ENCODE measurements at places on chromosomes 7 and 10.
A peak's percentile ranks its signal among the peaks of the same experiment; 100 is the strongest.

- H3K27me3 ChIP-seq, result no peaks in the 10 kb centered on the region
- DNase-seq, result no peak
- no peak overlapping the region for H3K4me3 ChIP-seq
- peaks cover 13% of the 10 kb centered on the region for H3K36me3 ChIP-seq
- H3K27ac ChIP-seq, result no peak overlapping the region
- H3K4me1 ChIP-seq, result peaks cover 3% of the 10 kb centered on the region
Measured at GRCh38 chr10:114544045-114544659, 113.9 kb downstream of the ABLIM1 start.

DNA sequence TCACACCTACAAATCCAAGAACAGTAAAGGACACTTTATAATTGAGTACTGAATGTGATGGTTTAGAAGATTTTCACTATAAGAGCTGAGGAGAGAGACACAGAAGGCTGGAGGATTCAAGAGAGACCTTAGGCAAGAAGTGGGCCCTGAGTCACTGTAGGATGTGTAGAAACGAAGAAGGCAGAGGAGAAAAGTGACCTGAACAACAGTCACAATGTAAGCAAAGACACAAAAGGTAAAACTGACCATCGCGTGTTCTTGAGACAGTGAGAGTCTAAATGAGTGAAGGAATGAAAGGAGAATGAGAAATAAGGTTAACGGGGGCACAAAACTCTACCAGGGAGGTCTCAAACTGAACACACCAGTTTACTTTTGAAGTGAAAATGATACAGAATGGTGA lies 298.2 kb upstream of the LRGUK start:
- no peak for DNase-seq
- no peak overlapping the region for H3K4me3 ChIP-seq
- no peak overlapping the region for H3K27ac ChIP-seq
- no peaks in the 10 kb centered on the region for H3K4me1 ChIP-seq
- no peaks in the 10 kb centered on the region for H3K27me3 ChIP-seq

DNA sequence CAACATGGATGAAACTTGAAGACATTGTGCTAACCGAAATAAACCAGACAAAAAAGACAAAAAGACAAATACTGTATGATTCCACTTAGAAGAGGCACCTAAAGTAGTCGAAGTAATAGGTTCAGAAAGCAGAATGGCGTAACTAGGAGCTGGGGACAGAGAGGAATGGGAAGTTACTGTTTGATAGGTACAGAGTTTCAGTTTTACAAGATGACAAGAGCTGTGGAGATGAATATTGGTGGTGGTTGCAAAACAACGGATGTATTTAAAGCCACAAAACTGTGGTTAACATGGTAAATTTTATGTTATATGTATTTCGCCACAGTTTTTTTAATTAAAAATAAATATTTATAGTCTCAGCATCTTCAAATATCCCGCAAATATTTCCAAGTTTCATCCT lies 64.1 kb upstream of the DIP2C start:
- DNase-seq, result no peak
- H3K27ac ChIP-seq, result no peak overlapping the region
- H3K27me3 ChIP-seq, result no peaks in the 10 kb centered on the region

GRCh38 chr10:3574451-3574850 lies 210.6 kb downstream of the KLF6 start:
- H3K4me3 ChIP-seq, result no peak overlapping the region
- H3K27ac ChIP-seq, result no peak overlapping the region
- no peaks in the 10 kb centered on the region for H3K27me3 ChIP-seq
- H3K36me3 ChIP-seq, result no peaks in the 10 kb centered on the region
- peaks cover 11% of the 10 kb centered on the region for H3K4me1 ChIP-seq

DNA sequence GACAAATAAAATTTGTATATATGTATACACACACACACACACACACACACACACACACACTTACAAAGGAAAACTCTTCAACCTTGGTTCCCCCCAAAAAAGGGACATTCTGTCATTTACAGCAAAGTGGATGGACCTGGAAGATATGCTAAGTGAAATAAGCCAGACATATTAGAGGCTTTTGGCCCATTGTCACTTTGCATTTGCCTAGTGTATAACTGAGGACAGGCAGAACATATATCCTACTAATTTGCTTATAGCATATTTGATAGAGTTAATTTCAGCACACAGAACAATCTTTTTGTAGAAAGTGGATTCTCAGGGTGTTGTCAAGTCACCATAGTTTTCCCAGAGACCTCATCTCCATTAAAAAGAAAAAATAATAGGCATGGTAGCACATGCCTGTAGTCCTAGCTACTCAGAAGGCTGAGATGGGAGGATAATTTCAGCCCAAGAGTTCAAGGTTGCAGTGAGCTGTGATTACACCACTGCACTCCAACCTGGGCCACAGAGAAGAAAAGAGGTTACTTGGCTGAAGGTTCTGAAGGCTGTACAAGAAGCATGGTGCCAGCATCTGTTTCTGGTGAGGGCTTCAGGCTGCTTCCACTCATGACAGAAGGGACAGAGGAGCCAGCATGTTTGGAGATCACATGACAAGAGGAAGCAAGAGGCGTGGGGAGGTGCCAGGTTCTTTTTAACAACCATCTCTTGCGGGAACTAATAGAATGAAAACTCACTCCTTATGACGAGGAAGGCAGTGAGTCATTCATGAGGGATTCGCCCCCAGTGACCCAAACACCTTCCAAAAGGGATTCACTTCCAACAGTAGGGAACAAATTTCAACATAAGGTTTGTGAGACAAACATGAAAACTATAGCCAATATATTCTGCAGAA lies 135.6 kb downstream of the TMEM168 start:
- no peak overlapping the region for H3K4me3 ChIP-seq
- H3K36me3 ChIP-seq, result no peaks in the 10 kb centered on the region
- H3K27ac ChIP-seq, result no peak overlapping the region
- H3K4me1 ChIP-seq, result no peaks in the 10 kb centered on the region

DNA sequence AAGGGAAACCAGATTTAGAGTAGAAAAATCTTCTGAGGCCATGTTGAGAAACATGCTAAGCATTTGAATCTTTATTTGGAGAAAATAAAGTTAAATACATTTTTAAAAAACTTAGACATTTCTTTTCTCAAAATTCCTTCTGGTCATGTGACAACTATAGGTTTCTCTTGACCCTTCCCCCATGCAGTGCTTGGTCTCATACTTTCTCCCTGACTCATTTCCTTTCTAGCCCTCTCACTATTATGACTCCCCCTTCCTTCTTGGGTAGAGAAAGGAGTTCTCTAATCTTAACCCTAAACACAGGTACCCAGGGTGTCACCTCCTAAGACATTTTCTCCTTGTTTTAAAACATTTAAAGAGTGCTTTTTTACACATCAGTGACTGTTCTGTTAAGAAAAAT lies 179.5 kb upstream of the TMEM106B start:
- no peak overlapping the region for H3K27ac ChIP-seq
- no peaks in the 10 kb centered on the region for H3K27me3 ChIP-seq
- H3K4me1 ChIP-seq, result no peaks in the 10 kb centered on the region
- no peak overlapping the region for H3K4me3 ChIP-seq
- DNase-seq, result no peak
- H3K36me3 ChIP-seq, result no peaks in the 10 kb centered on the region

DNA sequence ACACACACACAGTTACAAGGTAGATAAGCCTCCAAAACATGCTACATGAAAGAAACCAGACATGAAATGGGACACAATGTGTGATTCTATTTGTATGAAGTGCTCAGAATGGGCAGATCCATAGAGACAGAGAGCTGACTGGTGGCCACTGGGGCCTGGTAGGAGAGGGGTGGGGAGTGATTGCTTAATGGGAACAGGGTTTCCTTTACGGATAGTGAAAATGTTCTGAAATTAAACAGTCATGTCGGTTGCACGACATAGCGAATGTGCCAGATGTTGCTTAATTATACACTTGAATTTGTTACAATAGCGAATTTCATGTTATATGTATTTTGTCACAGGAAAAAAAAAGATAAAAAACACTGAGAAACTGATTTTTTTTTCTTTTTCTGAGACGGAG lies 122.3 kb downstream of the SPDYE5 start:
- DNase-seq, result no peak
- no peaks in the 10 kb centered on the region for H3K27me3 ChIP-seq
- H3K27ac ChIP-seq, result no peak overlapping the region
- H3K36me3 ChIP-seq, result no peaks in the 10 kb centered on the region

DNA sequence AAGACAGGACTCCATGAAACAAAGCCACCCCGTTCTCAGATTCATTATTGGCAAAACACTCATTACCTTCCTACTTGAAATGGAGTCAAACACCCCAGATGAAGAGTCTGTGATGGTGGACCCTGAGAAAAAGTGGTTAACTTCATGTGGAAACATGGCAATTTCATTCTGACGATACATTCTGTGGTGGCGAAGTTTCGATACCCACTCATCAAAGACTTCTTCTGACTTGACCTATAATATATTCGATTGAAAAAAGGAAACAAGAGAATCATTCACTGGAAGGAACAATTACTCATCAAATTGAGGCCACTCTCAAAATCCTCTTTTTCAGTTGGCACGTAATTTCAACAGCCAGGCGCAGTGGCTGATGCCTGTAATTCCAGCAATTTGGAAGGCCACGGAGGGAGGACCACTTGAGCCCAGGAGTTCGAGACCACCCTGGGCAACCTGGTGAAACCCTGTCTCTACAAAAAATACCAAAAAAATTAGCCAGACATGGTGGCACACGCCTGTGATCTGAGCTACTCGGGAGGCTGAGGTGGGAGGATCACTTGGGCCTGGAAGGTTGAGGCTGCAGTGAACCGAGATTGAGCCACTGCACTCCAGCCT lies 108.8 kb upstream of the GSDME start:
- no peak overlapping the region for H3K4me3 ChIP-seq
- peaks cover 5% of the 10 kb centered on the region for H3K36me3 ChIP-seq
- no peaks in the 10 kb centered on the region for H3K27me3 ChIP-seq
- no peaks in the 10 kb centered on the region for H3K4me1 ChIP-seq
- no peak for DNase-seq
- no peak overlapping the region for H3K27ac ChIP-seq

GRCh38 chr7:818031-818699 lies 14.1 kb upstream of the SUN1 start:
- peak overlapping the region; percentile 95 for H3K27ac ChIP-seq
- H3K4me1 ChIP-seq, result peaks cover 43% of the 10 kb centered on the region
- H3K27me3 ChIP-seq, result no peaks in the 10 kb centered on the region
- no peaks in the 10 kb centered on the region for H3K36me3 ChIP-seq

GRCh38 chr7:43220250-43220649 lies 107.8 kb downstream of the HECW1 start:
- no peak overlapping the region for H3K27ac ChIP-seq
- H3K4me3 ChIP-seq, result no peak overlapping the region
- H3K4me1 ChIP-seq, result no peaks in the 10 kb centered on the region
- no peaks in the 10 kb centered on the region for H3K36me3 ChIP-seq

DNA sequence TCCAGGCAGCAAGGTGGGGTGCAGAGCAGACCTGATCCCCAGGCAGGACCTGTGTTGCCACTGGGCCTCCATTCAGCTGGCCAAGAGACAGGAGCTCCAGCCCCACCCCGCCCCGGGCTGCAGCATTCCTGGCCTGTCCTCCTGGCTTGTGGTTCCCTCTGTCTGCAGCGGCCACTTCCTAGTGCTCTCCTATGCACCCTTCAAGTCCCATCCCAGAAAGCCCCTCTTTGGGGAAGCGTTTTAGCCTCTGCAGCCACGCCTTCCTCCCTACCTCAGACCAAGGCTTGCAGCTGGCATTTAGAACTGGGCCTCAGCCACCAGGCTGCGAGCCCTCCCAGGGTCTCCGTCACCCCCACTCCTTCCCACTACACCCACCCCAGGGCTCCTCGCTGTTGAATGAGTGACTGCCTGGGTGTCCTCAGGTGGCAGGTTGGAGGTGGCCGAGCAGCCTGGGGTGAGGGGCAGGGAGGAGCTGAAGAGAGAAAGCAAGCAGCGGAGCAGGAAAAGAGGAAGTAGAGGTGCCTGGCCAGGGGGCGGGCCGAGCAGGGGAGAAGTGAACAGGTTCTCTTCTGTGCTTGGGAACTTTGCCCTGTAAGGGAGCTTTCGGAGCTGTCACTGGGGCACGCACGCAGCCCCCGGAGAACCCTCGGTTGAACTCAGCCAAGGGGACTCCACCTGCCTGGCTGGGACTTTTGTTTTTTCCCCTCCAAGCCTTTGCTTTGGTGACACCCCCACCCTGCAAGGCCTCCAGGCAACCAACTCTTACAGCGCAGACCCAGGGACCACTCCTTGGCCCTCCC lies 109.1 kb upstream of the TNRC18 start:
- peak; percentile 49 for DNase-seq
- H3K4me3 ChIP-seq, result peak overlapping the region; percentile 90
- peaks cover 27% of the 10 kb centered on the region for H3K36me3 ChIP-seq

All from tibial artery (tissue), 4 donors.